ENCODE measurements at places on chromosomes 1 and 21.

GRCh38 chr1:174680101-174680500 is 232.3 kb downstream of the GPR52 start:
- no peak for DNase-seq

GRCh38 chr1:156191292-156191964 is 2.5 kb upstream of the SLC25A44 start:
- DNase-seq = no peak

DNA sequence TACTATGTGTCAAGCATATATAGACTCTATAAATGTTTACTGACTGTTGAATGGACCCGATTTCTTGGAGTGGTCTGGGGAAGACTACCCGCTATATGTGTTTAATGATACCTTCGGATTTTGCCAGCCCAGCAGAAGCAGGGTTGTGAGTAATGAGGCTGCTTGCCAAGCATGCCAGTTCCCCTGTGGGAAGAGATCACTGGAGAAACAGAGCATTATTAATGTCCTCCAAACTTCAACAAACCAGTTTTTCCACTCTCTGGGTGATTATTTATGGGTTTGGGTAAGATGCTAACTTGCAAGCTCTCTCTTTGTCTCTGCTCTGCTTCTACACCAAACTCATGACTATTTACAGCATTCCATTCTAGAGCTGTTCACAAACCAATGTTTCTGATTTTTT is 25.1 kb upstream of the PHGDH start:
- DNase-seq = no peak

DNA sequence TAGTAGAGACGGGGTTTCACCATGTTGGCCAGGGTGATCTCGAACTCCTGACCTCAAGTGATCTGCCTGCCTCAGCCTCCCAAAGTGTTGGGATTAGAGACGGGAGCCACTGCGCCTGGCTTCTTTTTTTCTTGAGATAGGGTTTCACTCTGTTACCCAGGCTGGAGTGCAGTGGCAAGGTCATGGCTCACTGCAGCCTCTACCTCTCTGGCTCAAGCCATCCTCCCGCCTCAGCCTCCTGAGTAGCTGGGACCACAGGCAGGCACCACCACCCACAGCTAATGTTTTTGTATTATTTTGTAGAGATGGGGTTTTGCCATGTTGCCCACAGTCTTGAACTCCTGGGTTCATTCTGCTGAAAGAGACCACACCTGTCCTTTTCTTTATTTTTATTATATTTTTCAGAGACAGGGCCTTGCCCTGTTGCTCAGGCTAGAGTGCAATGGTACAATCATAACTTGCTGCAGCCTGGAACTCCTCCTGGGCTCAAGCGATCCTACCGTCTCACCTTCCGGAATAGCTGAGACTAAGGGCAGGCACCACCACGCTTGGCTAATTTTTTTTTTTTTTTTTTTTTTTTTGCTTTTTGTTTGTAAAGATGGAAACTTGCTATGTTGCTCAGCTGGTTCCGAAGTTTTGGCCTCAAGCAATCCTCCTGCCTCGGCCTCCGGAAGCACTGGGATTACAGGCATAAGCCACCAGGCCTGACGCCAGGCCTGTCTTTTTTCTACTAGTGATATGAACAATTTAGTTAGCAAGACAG is 3.1 kb downstream of the LMNA start:
- no peak for DNase-seq

GRCh38 chr1:204363335-204364114 is 3.8 kb upstream of the PLEKHA6 start:
- DNase-seq = peak; percentile 83

DNA sequence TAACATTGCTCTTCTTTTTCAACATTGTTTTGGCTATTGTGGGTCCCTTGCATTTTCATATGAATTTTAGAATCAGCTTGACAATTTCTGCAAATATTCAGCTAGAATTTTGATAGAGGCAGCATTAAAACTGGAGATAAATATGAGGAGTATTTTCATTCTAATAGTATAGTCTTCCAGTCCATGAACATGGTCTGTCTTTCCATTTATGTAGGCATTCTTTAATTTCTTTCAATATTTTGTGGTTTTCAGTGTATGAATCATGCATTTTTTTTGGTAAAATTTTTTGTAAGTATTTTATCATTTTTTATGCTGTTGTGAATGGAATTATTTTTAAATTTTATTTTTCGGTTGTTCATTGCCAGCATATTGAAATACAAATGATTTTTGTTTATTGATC is 97.2 kb downstream of the DNAH14 start:
- DNase-seq = no peak

GRCh38 chr1:174391716-174392115 is 56.0 kb upstream of the GPR52 start:
- no peak for DNase-seq

GRCh38 chr1:10935724-10936123 is 76.7 kb upstream of the TARDBP start:
- no peak for DNase-seq

DNA sequence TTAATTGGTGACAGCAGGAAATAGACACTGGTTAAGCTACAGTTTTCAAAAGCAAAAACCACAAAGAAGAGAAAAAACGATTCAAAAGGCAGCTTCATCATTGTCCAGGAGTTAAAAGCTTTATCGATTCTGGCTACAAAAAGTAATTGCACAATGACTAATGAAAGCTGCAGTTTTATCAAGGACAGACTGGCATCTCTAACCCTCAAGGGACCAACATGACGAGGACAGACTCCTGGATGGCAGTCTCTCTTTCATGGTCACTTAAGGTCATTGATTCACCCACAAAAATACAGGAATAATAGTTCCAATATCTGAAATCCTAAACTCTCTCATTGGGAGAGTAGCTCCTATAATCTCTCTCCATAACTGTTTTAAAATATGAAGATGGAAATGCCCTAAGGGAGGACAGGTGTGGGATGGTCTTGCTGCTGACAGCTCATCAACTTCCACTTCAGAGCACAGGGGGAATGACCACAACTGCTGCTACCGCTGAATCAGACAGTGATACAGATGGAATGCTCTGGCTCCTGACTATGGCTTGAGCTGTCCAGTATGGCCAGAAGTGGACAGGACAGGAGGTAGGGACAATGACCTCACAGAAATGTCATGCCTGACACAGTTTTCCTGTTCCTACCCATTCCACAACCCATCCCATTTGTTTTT is 17.4 kb upstream of the CPLANE2 start:
- no peak for DNase-seq

DNA sequence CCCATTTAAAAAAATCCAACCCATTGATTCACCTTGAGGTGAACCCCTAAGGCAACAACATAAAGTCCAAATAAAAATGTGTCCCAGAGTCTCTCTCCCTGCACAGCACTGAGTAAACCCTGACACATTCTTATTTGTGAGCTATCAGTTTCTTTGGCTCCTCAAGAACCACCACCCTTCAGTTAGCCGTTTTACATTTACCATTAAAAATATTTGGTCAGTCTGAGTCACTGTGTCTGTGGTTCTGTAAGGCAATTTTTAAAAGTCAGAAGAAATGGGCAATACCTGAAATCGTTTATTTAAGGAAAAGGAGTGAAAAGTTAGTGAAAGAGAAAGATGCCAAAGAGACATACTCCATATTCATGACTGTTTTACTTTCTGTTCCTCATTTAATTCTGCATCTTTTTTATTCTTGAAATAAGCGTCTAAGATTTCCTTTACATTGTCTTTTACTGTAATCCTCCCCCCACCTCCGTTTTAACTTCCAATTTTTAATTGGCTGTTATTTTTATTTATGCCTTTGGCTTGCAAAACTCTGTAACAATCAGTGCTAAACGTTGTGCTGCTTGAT is 91.7 kb upstream of the IVNS1ABP start:
- DNase-seq = no peak
